ENCODE measurements at places on chromosomes 5 and 9. TPM values are rescaled to one million over a fixed set of nuclear protein-coding genes. Genes with fewer than 3 reads are reported as not detected.

Gene ZNF484
- total RNA-seq = 5.9 TPM

Gene PRELID2
- total RNA-seq = 0.76 TPM

Gene PCDHGB3
- total RNA-seq = 2.8 TPM

Gene FGF10
- not detected for total RNA-seq

Gene MEIKIN
- total RNA-seq = not detected

Gene CCDC69
- total RNA-seq = 0.13 TPM

Gene TAF1L
- not detected for total RNA-seq

Gene DOCK8
- total RNA-seq = not detected

Gene MYOT
- not detected for total RNA-seq

Gene CDHR2
- total RNA-seq = not detected

Gene TAF11L10
- total RNA-seq = not detected

Gene ODF2
- 37.9 TPM for total RNA-seq

Gene IFNB1
- not detected for total RNA-seq

Gene RGS7BP
- 0.11 TPM for total RNA-seq

Gene SPAAR
- total RNA-seq = not detected

Gene POLR3G
- total RNA-seq = 8.8 TPM

Gene FRRS1L
- total RNA-seq = not detected

Gene CNTLN
- 7.0 TPM for total RNA-seq

Gene ANKRD18A
- not detected for total RNA-seq

Gene ANKRD31
- not detected for total RNA-seq

Gene FIBCD1
- total RNA-seq = 20.2 TPM

Gene DMRTA1
- not detected for total RNA-seq

Gene BARHL1
- not detected for total RNA-seq

Gene LRRC19
- total RNA-seq = not detected

Gene PCDHGA3
- 7.5 TPM for total RNA-seq

Gene MRNIP
- 23.0 TPM for total RNA-seq

Gene SHOC1
- not detected for total RNA-seq

Gene ADAMTSL1
- total RNA-seq = 255 TPM

Gene SVEP1
- 47.3 TPM for total RNA-seq

Gene ATP10B
- not detected for total RNA-seq

Gene PCDHGB7
- 14.8 TPM for total RNA-seq

Gene SH3RF2
- not detected for total RNA-seq

Gene GALNT12
- total RNA-seq = 7.8 TPM

Gene TXNDC8
- not detected for total RNA-seq

Gene OTULINL
- total RNA-seq = not detected

Gene LHX3
- total RNA-seq = not detected

Gene MCTP1
- not detected for total RNA-seq

Gene PPIC
- 116 TPM for total RNA-seq

Gene FOXD4
- not detected for total RNA-seq

Gene PKD2L2
- not detected for total RNA-seq

Gene LCN12
- total RNA-seq = not detected

Gene RNF183
- not detected for total RNA-seq

Gene SPINK1
- total RNA-seq = not detected

Gene RGMB
- total RNA-seq = 201 TPM

Gene HEMGN
- total RNA-seq = not detected

Gene TDRD7
- total RNA-seq = 8.9 TPM

Gene CARTPT
- total RNA-seq = not detected

Gene INSL6
- total RNA-seq = not detected
